ENCODE measurements at places on chromosomes 3 and 15.

GRCh38 chr15:66253418-66254088 lies at the start of gene MEGF11:
Gene MEGF11, minus strand, starts transcription at chr15:66253750. Its CDS starts 125,347 bp downstream, at chr15:66128403.
- no peak for DNase-seq

DNA sequence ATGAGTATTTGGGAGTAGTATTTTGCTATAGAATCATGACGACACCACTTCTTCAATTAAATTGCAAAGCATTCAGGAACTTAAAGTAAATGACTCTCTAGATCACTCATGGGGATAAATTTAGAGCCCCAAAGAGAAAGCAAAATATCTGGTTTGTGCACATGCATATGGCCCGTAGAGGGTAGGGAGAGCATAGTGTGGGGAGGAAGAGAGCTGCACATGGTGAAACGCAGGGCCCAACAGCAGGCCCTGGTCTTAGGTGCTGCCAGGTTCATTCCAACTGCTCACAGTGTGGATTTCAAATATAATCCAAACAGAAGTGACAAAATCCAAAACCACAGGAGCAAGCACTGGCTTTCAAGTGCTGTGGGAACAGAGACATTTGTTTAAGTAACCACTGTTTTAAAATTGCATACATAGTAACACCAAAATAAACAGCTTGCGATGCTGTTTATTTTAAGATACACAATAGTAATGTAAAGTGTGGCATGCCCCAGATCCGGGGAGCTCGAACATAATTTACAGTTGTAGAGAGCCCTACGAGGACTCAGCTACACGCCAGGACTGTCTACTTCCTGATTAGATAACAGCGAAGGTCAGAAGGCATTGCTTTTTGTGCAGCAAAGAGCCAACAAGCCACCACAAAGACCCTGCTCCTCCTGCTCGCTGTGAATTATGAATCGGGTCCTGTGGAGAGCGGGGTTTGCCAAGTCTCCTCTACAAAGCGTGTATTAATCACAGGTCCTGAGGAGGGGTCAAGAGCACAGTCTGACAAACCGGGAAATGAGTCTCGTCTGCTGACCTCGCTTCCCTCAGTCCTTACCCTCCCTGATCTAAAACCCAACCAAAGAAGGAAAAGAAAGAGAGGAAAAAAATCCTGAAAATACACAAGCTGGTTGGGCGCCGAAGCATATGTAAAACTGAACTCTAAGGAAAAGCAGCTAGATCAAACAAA lies 80.6 kb downstream of the MEIS2 start:
- no peak for DNase-seq

- no peak for DNase-seq
Observed at GRCh38 chr15:90234096-90234988, at the start of gene GDPGP1. Gene GDPGP1, plus strand, starts transcription at chr15:90234209. Its CDS starts 6,700 bp downstream, at chr15:90240909.

DNA sequence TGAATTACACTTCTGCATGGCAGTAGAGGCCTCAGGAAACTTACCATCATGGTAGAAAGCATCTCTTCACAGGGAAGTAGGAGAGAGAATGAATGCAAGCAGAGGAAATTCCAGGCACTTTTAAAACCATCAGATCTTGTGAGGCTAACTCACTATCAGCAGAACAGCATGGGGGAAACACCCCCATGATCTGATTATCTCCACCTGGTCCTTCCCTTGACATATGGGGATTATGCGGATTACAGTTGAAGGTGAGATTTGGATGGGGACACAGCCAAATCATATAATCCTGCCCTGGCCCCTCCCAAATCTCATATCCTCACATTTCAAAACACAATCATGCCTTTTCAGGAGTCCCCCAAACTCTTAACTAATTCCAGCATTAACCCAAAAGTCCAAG lies 691.1 kb downstream of the SI start:
- DNase-seq: no peak

- DNase-seq: no peak
Observed at GRCh38 chr3:74501007-74501406, 113.5 kb downstream of the CNTN3 start.

DNA sequence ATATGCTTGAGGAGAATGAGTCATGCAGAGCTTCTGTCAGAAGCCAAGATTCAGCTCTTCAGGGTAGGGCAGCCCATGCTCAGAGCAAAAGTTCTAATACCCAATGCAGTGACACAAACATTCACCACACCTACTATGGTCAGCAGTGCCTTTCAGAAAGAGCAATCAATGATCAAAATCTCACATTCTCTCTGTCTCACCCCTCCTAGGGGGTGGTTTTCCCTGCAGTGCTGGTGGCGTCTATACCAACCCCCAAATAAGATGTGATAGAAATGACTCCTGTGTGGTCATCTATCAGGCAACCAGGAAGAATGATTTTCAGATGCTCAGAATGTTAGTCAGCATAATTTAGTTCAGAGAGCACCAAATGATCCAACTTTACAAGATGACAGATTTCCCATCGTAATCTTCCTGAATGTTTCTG lies 385.3 kb downstream of the NTRK3 start:
- DNase-seq: no peak

- no peak for DNase-seq
Observed at GRCh38 chr3:16254916-16255315, 9.8 kb downstream of the DPH3 start.

- DNase-seq: no peak
Observed at GRCh38 chr3:106341087-106341486, 472.3 kb upstream of the CBLB start.

DNA sequence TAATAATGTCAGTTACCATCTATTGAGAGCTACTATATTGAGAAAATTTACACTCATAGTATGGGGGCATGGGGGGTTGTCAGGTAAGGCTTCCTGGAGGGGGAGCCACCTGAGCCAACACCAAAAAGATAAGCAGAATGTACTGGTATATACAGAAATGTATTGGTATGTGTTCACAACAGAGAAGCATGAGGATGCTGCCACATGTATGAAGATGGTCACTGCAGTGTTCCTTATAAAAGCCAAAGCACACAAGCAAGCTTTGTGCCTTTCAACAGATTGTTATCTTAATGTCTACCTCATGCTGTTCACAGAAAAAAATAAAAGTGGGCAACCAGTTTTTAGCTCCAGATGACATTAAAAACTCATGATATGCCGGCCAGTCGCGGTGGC lies 149.0 kb downstream of the MAGI1 start:
- DNase-seq: no peak

DNA sequence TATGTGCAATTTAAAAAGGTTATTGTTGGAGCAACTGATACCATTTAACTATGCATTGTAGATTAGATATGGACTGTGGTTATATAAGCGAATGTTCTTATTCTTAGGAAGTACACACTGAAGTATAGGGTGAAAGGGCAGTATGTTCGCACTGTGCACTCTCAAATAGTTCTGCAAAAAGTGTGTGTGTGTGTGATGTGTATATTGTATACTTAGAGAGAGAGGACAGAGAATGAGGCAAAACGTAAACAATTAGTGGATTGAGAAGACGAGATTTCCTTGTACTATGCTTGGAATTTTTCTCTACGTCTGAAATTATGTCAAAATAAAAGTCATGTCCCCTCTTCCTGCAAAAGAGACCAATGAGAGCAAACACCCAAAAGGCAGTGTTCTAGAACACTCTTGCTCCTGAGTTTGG lies 30.4 kb downstream of the LSM3 start:
- no peak for DNase-seq

GRCh38 chr3:66439666-66440344 lies 61.0 kb downstream of the LRIG1 start:
- DNase-seq: no peak

DNA sequence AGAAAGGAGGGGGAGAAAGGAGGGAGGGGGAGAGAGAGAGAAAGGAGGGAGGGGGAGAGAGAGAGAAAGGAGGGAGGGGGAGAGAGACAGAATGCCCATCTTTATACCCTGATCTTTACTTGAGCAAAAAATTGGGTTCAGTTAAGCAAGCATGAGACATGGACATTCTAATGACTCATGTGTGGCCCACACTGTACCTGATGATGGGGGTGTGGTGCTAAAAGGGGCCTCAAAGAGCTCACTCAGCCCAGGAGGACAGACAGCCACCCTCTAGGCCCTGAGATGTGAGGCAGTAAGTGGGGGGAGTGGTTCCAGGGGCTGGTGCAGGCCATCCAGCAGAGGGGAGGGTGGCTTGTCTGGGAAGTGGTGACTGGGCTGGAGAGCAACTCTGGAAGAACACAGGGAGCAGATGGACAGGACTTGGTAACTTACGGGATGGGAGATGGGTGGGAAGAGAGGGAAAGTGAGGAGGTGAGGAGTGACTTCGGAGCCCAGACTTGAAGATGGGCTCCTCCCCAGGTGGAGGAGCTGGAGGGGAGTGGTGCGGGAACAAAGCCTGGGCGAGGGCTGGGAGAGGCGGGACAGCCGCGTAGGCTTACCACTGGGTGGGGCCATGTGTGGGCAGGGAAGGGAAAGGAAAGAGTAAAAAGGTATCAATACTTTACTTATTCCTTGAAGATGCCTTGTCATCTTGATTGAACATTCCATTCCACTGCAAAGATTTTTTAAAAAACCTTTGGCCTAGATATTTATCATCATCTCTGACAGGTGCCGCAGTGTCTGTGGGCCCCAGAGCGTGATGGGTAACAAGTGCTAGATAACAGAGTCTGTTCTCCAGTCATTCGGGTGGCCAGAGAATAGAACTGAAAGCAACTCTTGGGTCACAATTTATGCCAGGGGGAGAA lies 32.3 kb downstream of the TSPAN3 start:
- DNase-seq: no peak

DNA sequence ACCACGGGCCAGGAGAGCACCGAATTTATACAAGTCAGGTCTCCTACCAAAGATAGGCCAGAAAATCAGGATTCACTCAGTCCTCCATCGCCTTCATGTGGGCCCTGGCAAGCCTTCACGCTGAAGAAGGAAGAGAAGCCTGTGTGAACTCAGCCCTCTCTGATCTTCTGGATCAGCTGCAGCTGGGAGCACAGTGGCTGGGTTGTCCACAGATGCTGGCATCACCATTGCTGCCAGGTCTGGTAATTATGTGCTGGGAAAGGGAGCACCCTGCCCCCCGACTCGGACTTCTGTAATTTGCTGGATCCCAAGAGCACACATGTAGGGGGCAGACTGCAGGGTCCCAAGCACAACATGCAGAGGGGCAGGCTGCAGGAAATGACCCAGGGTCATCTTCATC lies 12.4 kb upstream of the PDE8A start:
- no peak for DNase-seq

GRCh38 chr3:55622116-55622515 lies 135.0 kb upstream of the WNT5A start:
- DNase-seq: no peak

DNA sequence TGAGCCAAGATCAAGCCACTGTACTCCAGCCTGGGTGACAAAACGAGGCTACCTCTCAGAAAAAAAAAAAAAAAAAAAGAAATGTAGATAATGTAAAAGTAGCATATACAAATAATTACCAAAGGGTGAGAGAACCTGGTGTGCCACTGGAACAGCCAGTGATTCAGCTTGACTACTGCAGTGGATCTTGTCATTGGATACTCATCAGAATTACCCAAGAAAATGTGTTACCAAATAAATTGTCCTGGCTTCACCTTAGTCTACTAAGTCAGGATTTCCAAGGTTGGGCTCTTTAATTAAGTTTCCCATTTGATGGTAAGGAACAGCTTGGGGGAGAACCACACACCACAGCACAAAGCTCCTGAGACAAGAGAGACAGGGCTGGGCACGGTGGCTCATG lies 1.5 kb downstream of the NICN1 start:
- no peak for DNase-seq

- no peak for DNase-seq
Observed at GRCh38 chr3:122104515-122105194, 49.5 kb downstream of the CD86 start.

- no peak for DNase-seq
Observed at GRCh38 chr3:158785972-158786371, 15.9 kb upstream of the MFSD1 start.

DNA sequence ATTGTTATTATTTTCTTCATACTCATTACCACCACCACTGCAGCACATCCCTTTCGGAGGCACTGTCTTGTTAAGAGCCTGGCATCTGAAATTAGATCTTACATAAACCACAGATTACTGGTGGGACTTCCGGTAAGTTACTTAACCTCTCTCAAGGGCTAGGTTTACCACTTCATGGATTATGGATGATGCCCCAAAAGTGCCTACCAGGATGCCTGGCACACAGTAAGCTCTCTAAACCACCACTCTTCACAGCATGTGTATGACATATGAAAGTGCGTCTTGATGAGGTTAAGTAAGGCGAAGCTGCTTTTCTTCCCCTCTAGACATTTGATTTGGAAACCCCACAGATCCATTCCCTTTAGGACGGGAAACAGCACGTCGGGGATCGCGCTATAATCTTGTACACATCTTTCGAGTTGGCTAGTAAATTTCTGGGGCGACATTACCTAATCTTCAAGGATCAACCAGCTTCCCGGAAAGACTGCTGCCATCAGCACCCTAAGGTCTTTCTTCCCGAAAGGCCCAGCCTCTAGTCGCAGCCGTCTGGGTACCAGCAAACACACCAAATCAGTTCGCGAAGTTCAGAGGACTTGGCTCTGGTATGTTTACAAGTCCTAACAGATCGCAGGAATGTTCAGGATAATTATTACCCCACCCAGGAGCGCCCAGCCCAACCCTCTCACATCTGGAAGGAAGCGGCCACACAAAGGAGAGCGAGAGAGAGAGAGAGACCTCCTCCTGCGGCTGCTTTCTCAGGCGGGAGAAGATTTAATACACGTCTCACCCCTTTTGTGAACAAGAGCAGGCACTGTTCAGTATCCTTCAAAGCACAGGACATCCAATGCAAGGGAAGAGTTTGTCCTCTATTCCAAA lies 155.1 kb upstream of the FRMD4B start:
- DNase-seq: no peak

DNA sequence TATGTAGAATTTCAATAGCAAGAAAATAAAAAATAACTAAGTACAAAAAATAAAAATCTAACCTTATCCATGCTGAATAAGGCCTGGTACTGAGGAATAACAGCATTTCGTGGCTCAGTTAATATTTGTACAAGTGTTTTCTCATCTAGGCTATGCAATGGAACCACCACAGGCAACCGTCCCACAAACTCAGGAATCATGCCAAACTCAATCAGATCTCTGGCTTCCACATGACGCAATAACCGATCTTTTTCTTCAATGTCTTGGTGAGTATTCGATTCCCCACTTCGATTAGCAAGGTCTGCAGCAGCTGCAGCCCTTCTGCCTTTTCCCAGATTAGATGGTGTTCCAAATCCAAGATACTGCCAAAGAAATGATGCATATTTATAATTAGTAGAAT lies 21.1 kb upstream of the PDCD7 start:
- no peak for DNase-seq

- no peak for DNase-seq
Observed at GRCh38 chr3:172808969-172809546, 58.5 kb downstream of the ECT2 start.
